WERI-Rb-1 (cell line): ENCODE measurements at places on chromosomes 7 and 10.
A peak's percentile ranks its signal among the peaks of the same experiment; 100 is the strongest.

DNA sequence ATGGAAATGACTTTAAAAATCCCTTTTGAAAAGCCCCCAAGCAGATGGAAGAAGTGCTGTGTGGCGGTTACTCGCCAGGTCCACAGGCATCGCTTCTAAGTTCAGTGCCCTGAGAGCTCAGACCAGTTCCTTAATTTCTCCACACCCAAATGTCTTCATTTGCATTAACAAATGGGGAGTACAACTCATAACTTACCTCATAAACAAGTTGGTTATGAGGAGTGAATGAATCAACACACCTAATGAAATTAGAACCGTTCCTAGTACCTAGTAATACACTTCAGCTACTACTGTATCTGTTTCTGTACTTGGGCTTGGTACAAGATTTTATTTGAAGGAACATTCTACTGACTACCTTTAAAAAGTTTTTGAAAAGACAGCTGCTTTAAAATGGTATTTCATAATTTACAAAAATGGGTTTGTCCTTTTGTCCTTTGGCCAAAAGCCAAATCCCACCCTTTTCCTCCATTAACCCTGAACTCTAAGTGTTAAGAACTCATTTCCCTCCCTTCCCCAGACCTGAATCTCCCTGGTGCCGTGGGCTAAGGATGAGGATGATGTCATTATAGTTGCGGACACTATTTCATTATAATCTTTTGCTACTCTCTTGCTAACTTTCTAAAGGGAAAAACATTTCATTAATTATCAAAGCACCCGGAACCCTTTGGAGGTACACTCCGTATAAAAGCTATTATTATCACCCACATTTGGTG lies 221.5 kb upstream of the CELF2 start:
- no peak for DNase-seq

DNA sequence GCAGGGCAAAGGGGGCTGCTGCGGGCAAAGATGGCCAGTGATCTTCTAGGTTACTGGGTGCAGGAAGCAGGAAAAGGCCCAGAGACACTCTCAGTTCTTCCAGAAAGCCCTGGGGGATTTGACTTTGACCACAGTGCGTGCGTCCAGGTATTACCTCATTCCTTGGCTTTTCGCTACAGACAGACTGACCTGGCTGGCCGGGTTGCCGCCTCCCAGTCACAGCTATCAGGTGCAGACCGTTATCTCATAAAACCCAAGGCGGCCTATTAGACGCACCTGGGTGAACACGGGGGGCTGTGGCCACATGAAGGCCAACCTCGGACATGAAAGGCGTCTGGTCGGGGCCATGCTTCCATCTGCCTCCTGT lies 80.3 kb downstream of the FOXL3 start:
- DNase-seq: no peak

DNA sequence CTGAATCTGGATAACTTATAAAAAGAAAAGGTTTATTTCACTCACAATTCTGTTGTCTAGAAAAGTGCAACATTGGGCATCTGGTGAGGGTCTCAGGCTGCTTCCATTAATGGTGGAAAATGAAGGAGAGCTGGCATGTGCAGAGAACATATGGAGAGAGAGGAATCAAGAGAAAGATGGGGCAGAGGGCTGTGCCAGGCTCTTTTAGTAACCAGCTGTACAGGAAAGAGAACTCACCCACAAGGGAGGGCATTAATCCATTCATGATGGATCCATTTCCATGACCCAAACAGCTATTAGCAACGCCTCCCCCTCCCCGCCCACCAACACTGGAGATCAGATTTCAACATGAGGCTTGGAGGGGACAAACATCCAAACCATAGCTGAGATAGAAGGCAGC lies 61.7 kb upstream of the LYZL1 start:
- no peak for DNase-seq

DNA sequence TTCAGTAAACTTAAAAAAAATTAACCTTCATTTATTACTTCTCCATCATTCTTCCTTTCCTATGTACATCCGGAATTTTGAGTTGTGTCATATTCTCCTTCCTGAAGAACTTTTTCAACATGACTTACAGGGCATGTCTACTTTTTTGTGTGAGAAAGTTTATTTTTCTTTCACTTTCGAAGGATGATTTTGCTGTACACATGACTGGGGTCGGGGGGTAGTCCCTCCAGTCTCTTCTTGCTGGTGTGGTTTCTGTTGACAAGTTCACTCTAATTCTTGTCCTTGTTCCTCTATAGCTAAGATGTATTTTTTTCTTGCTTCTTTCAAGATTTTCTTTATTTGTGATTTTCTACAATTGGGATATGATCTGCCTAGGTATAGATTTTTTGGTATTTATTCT lies 55.8 kb downstream of the INPP5A start:
- DNase-seq: no peak

- DNase-seq: no peak
These were observed 1127.3 kb upstream of the AUTS2 start for GRCh38 chr7:68470836-68471435.

- DNase-seq: no peak
These were observed 285.6 kb downstream of the HGF start for GRCh38 chr7:81484261-81484660.

GRCh38 chr10:20976390-20976789 lies 79.3 kb upstream of the NEBL start:
- DNase-seq: no peak

DNA sequence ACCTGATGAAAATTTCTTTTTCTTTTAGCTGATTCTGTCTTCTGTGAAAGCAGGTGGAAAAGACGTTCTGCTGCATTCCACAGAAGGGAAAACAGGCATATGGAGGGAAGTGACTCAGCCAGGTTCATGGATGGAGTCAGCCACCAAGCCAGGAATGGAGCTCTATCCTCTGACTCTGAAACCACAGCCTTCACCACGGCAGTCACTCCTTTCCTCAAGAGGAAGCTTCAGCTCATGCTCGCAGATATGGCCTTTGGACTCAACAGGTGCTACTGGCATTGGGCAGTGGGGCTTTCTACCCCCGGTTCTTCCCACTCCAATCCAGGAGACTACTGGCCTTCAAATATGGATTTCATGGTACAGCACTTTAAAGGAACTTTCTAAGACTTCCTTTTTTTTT lies 11.5 kb upstream of the PLAU start:
- DNase-seq: no peak

DNA sequence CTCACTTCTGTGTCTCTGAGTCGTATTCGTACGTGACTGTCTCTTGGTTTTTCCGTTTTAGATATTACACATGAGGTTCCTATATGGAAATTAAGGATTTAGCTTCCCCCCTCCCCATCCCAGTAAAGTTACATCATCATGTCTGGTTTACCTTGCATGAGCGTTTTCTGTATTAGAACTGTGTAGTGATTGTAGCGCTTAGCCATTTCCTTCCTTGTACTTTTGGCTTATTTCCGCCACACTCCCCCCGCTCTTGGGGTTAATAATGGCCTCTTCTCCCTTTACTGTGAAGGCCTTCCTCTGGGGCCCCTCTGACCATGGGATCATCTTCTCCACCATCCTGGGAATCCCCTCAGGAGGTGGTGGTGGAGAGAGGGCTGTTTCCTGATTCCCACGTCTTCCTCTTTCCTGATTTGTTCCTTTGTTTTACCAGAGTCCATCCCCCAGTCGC lies 27.2 kb upstream of the AP5Z1 start:
- DNase-seq: no peak

DNA sequence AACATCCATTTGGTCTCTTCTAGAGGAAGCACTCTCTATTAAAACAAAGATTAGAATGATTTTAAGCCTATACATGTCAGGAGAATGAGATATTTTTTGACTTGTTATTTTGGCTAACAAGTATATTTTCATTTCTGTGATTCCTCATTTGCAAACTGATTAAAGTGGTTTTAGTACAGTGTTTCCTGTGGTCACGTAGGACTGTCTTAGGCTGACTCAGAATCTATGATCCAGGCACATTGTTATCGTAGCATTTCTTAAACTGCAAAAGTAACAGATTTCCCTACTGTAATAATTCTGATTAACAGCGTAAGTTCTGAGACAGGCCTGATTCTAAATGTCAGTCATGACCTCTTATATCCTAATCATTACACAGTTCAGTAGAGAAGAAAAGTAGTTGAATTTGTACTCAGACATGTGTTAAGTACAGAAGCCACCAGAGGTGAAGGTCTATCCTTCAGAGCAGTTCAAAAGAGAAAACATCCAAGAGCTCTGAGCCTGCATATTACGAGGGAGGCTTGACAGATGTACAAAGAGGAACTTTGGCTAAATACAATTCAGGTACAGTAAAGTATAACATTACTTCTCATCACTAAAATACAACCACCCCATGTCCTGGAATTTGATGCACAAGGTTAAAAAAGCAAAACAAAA lies 124.1 kb upstream of the TEX47 start:
- no peak for DNase-seq

DNA sequence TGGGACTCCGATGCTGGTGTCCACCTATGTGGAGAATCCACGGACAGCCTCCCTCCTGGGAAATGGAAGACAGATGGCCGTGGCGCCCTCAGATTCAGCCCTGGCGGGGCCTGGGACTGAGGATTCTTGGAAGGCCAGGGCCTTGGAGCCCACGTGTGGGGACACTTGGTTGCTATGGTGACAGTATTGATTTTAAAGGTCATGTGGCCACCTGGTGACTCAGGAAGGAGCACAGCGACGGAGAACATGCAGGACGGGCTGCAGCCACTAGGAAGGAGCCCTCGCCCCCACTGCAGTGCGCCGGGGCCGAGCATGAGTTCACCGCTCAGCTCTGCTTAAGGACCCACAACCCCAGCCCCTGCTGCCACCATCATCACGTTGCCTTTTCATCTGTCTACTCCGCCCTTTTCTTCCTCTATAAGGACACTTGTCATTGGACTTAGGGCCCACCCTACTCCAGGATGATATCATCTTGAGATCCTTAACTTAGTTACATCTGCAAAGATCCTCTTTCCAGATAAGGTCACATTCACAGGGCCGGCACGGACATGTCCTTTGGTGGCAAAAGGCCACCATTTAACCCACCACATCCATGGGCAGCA lies 3.7 kb upstream of the STK32C start:
- peak; percentile 92 for DNase-seq

DNA sequence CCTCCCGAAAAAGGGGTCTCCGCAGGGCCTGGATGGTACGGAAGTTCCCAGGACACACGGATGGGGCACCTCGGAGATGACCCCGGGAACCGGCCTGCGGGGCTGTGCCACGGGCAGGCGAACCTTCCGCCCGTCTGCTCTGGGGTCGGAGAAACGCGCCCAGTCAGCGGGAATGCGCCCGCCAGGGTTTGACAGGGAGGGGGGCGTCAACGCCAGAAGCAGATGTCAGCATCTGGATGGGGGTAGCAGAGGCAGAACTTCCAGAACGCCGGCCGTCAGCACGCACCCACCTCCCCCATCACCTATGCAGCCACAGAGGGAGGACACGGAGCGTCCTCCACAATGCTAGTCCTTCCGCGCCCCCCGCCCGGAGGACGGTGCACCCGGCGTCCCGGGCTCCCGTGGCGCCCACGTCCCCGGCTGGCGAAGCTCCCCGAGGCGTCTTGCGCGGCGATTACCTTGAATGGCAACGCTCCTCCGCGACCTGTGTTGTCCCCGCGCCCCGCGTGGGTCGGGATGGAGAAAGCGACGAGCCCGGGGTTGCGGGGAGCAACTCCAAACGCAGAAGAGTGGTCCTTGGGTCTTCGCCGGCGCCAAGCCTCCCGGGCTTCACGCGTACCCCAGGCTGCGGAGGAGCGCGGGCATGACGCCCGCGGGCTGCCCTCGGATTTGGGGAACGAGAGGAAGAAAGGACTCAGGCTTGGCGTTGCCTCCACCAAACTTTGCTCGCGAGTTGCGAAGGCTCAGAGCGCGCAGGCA lies 561 bp downstream of the FGFR2 start:
- DNase-seq: peak; percentile 25

- DNase-seq: no peak
These were observed 21.0 kb upstream of the ABI1 start for GRCh38 chr10:26881600-26882331.

GRCh38 chr10:26445411-26446031 lies 7.4 kb downstream of the APBB1IP start:
- no peak for DNase-seq

DNA sequence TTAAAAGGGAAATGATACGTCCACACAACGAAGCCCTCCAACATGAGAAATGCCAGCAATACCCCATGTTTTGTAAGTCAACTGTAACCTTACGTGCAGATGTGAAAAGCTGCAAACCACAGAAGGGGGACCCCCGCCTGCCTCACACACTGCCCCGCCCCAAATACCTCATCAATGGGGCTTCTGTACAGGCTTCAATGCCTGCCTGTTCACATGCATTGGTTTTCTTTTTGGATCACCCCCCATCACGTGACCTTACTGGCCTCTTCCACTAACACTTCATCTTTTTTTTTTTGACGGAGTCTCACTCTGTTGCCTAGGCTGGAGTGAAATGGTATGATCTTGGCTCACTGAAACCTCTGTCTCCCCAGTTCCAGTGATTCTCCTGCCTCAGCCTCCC lies 224.0 kb downstream of the TNS3 start:
- no peak for DNase-seq

- DNase-seq: no peak
These were observed 4.7 kb upstream of the UNCX start for GRCh38 chr7:1227814-1228544.

DNA sequence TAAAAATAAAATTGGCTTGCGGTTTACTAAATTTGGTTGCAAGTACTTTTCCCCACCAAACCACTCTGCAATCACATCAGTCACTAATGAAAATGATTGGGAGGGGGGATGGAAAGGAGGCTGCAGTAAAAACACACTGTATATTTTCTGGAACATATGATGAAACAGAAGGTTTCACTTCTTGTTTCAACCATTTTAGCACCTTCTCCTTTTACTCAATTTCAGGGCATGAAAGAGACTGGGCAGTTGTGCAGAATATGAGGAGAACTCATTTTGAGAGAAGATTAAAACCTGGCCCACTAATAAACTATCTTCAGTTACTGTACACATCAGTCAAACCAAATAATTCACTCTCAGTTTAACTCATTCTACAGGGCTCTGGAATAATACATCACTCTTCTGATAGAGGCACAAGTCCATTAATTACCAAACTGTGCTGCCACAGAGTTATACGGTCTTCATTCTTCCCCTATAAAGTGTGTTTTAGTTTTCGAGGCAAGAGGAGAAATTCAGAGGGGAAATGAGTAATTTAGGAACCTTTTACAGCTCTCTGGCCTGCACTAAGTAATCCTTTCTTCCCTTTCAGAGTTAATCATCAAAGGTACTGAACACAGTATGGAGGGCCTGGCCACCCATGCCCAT lies 25.5 kb downstream of the JAZF1 start:
- DNase-seq: no peak

DNA sequence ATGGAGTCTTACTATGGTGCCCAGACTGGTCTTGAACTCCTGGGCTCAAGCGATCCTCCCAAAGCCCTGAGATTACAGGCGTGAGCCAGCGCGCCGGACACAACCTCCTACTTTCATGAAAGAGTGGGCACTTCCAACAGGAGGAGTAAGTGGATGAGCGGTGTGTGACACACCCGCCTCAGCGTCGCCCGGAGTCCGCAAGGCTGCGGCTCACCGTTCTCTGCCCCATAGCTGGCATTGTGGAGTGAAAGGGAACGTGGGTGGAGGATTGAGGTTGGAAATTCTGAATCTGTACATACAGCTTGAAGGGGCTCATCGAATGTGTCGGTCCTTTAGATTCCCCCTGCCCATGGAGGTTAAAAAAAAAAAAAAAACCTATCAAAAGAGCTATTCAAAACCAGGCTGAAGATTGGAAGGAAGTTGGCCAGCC lies 524 bp upstream of the PRXL2A start:
- DNase-seq: peak; percentile 65
